ENCODE measurements at places on chromosomes 3 and 15. TPM values are rescaled to one million over a fixed set of nuclear protein-coding genes. Genes with fewer than 3 reads are reported as not detected.
A peak's percentile ranks its signal among the peaks of the same experiment; 100 is the strongest.

Gene CDCP1
- total RNA-seq = 23.0 TPM

Gene HIGD2B
- not detected for total RNA-seq

DNA sequence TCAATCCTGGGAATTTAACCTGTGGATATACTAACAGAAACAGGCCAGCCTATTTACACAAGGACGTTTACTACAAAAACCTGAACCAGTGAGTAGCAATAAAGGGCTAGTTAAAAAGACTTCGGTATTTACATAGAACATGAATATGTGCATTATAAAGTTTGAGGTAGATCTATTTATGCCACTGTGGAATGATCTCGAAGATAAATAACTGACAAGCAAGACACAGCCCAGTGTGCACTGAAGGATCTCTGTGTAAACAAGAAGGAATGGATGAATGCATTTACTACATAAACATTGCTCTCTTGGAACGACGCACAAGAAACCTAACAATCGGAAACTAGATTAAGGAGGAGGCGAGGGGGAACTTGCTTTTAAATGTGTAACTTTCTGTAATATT lies 132.0 kb upstream of the NSMCE3 start:
- DNase-seq = no peak

GRCh38 chr15:90083954-90084607 lies 18.2 kb downstream of the IDH2 start:
- DNase-seq = no peak

DNA sequence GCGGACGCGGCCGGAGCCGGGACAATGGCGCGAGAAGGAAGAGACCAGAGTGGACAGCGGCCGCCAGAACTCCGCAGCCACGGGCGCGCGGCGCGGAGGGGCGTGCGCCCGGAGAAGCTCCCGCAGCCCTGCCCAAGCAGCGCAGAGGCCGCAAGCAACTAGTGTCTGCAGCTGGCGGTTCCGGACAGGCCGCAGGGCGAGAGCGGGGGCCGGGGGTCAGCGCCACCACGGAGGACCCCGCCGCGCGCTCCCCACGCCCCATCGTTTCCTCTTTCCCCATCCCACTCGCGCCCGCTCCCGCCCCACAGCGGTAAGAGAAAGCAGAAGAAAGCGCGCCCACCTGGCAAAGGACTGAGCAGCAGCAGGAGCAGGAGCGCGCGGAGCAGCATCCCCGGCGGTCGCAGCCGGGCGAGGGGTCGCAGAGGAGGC lies 440 bp downstream of the PRTG start:
- peak; percentile 48 for DNase-seq

DNA sequence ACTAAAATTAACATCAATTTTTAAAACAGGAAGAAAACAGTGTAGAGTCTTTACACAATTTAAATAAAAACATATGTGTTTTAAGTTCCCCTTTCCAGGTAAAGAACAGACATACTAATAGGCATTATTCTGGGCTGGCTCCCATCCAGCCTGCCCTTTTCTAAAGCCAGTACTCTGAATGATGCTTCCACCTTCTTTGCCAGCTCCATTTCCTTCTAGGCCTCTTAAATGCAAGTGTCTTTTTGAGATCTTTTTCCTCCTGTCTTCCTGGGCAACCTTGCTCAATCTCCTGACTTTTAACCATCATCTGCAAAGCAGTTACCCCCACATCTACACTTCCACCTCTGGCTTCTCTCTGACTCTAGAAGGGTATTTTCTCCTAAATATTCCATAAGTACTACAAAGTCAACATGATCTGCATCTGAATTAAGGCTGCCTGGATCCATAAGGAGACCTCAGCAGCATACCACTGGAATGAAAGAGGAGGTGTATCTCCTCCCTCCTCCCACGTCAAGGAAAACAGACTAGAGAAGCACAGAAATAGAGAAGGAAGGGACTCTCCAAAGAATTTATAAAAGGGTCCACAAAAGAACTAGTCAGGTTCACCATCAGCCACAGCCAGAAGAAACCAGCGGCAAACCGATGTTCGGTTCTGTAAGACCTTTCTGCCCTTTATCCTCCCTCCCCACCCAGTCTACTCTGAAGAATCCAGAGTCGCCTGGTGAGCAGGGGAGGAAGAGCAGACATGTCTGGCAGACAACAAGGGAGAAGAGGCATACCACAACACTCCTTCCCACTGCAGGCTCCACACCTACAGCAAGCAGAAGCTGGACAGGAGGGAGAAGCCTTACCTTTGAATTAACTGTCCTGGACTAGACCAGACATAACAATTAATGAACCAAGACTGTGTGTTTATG lies 47.1 kb downstream of the GOLIM4 start:
- DNase-seq = no peak

All from LHCN-M2 (cell line).